Ammon's horn (tissue), 1 donor: ENCODE measurements at places on chromosomes 1 and 21.

GRCh38 chr1:198523182-198523950 is 17.1 kb downstream of the ATP6V1G3 start:
- no peak for DNase-seq

DNA sequence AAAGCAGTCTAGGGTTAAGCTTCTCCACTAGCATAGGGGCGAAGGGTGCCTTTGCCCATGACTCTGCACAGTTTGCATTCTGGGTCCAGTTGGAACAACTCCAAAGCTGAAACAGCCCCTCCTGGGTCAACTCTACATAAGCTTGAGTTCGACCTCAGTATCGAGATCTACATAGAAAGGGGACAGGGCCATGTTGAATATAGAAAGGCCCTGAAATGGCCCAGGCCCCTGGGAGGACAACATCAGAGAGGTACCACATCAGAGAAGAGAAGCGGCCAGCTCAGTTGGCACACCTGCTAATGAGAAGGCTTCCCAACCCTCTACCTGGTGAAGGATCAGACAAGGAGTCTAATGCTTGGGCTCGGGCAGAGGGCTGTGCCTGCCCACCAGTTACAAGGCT is 1.6 kb downstream of the DENND2D start:
- no peak for DNase-seq

GRCh38 chr1:63148825-63149645 is 173.3 kb upstream of the FOXD3 start:
- peak; percentile 77 for DNase-seq

DNA sequence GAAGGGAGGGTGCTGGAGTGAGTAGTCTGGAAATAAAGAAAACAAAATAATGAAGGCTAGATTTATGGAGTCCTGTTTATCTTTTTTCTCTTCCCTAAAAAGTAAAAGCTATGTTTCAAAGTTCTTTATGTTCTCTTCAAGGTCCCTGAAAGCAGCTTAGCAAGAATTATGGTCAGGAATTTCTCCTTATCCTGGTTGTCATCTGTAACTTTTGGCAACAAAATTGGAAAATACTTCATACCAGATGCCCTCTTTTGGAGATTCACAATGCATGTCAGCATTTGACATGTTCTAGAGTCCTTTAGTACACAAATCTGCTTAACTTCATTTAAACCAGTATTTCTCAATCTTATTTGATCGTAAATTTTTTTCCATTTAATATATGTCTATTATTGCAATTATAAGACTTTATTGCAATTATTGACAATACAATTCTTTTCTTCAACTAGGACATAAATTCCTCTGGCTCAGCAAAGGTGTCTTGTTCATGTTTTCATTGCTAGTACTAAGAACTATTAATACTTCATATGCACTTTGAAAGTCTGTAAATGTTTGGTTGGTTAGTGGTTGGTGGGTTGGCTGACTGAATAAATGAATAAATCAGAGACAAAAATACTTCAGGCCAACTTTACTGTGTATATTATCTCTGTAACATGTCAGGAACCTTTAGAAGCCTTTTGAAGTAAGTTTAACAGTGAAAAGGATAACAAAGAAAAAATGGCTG is 101.5 kb downstream of the ATP1B1 start:
- DNase-seq = no peak

DNA sequence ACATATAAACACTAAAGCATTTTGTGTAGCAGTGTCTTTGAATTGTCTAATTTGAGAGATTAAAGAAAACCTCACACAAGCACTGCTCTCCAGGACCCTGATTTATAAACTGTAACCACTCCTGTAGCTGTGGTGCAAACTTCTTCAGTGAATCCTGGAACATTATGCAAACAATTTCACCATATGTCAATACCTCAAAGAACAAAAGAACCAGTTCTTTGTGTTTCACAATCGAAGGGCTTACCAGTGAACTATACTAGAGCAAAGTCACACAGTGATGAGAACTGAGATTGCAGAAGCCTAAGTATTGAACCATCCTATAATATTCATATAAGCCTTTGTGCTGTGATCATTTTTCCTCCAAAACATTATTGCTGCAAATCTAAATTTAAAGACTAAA is 21.5 kb downstream of the DPH5 start:
- DNase-seq = no peak

- no peak for DNase-seq
Observed at GRCh38 chr21:26117324-26117971, 53.1 kb downstream of the APP start.

DNA sequence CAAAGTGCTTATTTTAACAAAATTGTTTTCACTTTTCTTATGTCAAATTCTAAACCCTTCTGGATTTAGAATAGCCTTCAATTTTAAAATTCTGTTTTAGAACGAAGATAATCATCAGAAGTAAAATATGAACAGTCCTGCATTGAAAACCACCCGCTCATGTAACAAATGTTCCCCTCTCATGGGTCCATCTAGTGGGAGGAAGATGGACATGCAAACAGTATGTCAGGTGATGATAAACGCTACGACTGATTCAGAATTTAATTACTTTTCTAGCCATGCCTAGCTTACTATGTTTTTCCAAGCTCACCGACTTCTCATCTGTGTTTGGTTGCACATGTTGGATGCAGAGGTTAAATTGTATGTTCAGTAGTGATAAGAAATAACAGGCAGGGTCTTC is 23.5 kb downstream of the SOD1 start:
- no peak for DNase-seq

GRCh38 chr1:86140281-86140880 is 16.2 kb downstream of the COL24A1 start:
- no peak for DNase-seq

GRCh38 chr1:207054491-207054890 is 1.4 kb downstream of the PFKFB2 start:
- no peak for DNase-seq

- no peak for DNase-seq
Observed at GRCh38 chr1:179197690-179198297, 31.7 kb downstream of the ABL2 start.

GRCh38 chr1:10569531-10569930 is 94.8 kb downstream of the PEX14 start:
- no peak for DNase-seq

- DNase-seq = peak; percentile 8
Observed at GRCh38 chr21:29939104-29939923, 482 bp downstream of the GRIK1 start.

GRCh38 chr1:113977906-113978305 is 1.4 kb upstream of the OLFML3 start:
- no peak for DNase-seq

DNA sequence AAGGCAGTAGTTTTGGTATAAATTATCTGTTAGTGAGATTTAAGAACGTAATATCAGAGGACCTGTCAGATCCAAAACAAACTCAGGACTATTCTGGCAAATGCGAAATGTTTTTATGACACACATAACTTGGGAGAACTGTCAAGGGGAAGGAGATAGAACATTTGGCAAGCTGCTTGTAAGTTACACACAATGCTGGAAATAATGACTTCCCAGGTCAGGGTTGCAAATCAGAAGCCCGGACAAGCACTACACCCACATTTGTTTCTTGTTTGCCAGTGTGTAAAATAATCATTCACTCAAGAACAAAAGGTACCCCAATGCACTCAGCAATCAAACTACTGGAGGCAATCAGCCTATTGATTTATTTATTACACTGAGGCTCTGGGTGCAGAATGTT is 354.7 kb downstream of the KCNH1 start:
- no peak for DNase-seq

DNA sequence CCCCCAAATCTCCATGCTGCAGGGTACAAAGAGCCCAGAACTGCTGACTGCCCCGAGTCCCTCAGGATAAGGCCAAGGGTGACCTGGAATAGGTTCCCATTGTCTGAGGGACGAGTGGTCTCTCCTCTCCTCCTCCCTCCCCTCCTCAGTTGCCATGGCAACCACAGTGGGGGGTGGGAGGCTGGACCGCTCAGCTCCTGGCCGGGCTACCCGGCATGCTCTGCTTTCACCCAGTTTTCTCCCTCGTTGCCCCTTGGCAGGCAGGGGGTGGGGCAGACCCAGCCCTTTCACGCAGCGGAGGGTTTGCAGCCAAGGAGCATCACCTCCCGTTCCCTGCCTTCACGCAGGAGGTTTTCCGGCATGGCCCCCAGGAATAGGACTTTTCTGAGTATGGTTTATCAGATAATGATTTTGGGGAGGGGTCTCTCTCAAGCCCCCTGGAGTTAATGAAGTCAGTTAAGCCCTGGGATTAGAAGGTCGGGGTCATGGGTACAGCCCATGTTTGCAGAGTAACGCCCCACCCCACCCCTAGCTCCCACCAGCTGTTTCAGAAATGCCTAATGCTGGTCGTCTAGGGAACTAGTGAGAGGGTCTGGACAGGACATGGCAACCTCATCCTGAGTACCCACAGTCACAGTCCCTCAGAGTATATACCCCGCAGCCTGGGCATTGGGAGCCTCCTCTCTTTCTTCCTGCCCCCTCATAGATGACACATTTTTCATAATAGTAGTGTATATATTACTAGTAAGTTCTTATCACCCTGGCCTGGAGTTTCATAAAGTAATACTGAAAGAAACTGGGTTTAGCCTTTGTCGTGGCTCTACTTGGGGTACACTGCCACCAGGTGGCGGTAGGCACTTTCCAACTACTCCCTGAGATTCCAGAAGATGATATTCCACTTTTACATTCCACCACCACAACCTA is 20.7 kb downstream of the C1QB start:
- DNase-seq = peak; percentile 70
